ENCODE measurements at places on chromosomes 6 and 20.

- no peak for DNase-seq
Observed at GRCh38 chr6:156846845-156847599, 69.8 kb downstream of the ARID1B start.

DNA sequence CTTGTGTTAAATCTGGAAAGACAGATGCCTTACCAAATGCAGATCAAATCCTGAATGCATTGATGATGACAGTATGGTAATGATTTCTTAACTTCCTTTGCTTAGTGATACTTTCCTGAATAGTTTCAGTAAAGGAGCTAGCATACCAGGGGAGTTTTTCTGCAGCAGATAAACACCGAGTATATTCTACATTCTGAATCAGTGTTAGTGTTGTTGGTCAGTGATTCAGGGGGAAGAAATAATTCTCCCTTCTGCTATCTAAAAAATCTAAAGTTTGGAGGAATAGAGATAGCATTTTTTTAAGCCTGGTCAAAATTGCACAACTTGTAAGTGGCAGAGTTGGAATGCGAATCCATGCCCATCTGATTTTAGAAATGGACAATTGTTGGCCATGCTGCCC is 512.2 kb upstream of the MARCKS start:
- no peak for DNase-seq

DNA sequence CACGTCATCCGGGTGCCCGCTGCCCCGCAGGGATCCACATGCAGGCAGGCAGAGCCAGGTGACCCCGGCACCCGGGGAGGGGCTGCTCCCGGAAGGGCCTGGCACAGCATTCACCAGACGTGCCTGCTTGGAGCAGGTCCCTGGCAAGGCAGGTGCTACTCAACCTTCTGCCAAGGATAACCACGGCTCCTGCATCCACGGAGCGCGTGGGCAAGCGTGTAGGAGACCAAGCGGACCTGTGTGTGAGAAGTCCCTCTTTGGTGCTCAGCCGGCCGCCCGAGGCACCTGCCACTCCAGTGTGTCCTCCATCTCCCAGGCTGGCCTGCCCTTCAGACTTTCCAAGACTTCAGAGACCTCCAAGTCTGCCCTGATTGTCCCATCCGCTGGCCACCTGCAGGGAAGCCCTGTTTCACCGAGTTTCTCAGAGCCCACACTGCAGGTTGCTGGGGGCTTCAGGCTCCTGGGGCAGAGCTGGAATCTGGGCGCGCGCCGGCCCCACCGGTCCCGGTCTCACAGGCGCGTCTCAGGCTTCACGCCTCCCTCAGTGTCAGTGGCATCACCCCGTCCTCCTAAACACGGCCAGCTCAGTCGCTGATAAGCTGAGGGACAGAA is 124.3 kb downstream of the DLL1 start:
- DNase-seq, result no peak

DNA sequence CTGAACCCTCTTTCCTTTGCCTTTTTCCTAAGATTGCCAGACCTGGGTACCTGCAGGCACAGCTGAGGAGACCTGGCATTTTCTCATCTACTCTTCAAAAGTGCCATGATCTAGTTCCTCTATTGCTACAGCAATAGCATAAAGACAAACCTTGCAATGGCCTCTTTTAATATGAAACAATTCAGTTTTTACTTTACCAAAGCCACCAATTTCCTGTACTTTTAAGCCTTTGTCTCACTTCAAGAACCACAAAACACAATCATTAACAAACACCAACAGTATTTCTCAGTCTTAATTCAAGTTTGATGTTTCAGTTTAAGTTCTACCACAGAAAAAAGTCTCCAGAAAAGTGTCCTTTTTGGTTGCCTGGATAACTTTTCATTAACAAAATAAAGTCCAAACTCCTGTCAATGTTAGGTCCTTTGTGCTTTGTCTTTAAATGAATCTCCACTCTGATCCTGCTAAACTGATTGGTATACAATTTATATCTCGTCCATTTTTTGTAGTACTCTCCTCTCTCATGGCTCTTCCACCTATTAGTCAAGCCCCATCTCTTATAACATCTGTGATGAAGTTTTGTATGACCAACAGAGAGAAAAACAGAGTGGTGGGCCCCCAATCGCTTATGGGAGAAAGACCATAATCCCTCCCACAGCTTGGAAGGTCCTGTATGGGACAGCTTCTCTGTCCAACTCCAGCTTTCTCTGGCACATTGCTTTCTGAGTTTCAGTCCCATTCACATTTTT is 50.5 kb upstream of the THEMIS start:
- no peak for DNase-seq

- no peak for DNase-seq
Observed at GRCh38 chr6:164898412-164898811, 411.0 kb downstream of the C6orf118 start.

GRCh38 chr6:87220997-87221396 is 65.6 kb downstream of the ZNF292 start:
- no peak for DNase-seq

GRCh38 chr6:106637051-106637716 is 7.8 kb downstream of the QRSL1 start:
- no peak for DNase-seq

Data from activated naive CD4-positive, alpha-beta T cell (primary cell).